ENCODE measurements at places on chromosomes 4 and X.

- no peak for DNase-seq
These were observed 387.5 kb upstream of the PPP1R2C start for GRCh38 chrX:43165343-43165920.

GRCh38 chr4:4730249-4730648, 129.2 kb upstream of the MSX1 start:
- no peak for DNase-seq

GRCh38 chr4:94469221-94469784, 17.6 kb downstream of the PDLIM5 start:
- no peak for DNase-seq

DNA sequence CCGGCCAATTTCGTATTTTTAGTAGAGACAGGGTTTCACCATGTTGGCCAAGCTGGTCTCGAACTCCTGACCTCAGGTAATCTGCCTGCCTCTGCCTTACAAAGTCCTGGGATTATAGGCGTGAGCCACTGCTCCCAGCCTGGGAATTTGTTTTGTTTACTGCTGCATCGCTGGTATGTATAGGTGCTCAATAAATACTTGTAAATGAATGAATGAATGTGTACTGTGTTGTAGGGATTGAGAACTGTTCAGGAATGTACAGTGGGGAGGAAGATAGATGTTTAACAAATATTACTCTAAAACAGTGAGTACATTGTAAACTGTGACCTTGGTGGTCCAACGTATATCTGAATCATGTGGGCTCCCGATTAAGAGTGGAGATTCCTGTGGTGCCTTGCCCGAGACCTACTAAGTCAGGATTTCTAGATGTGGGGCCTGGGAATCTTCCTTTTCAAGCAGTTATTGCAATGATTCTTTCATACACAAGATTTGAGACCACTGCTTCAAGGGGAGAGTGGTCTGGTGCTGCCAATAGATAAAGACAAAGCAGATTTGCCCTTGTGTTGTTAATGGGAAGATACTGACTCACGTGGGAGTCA, 41.0 kb downstream of the WWC2 start:
- no peak for DNase-seq

DNA sequence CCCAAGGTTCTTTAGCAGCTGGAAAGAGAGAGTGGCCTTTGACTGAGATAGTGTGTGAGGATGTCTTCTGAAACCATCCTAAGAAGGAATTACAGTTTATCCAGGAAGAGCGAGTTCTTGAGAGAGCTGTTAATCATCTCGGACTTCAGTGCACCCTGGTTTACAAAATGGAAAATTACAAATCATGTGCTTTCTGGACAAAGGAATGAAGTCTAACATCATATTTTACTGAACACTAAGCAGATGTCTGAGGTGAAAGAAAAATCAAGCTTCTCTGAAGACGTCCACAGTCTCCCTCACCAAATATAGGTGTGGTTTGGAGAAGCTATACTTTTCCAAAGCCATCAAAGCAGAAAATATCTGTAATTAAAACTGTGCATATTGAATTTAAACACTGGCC, 30.8 kb upstream of the CYP2U1 start:
- DNase-seq = no peak

DNA sequence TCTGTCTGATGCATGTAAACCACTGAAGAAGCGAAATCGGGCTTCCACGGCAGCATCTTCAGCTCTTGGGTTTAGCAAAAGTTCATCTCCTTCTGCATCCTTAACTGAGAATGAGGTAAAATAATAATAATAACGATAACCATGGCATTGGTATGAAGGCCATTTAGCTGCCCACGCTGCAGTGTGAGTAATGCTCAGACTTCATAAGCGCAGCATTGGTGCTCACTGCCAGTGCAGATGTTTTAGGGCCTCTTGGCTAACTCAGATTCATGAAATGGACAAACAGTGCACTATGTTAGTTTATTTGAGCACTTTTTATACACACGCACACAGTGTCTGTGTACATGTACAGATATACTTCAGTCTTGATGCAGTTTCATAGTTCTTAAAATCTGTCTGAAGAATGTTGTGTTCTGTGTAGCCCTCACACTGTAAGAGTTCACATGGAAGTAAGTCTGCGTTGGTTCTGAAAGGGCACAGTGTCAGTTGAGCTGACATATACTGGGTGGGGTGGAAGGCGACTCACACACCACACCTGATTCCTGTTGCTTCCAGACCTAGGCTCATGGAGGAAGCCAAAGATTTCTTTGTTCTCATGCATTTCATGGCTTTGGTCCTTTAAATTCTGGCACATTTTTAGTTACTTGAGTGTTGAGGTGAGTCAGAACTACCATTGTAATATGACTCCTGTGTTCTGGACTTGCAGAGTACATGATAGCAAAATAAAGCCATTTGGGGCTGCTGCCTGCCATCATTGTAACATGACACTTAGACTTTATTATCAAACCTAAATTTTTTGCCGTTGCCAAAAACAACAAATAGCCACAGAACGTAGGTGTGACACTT, 68.7 kb downstream of the NSD2 start:
- no peak for DNase-seq

GRCh38 chr4:3285558-3286334, 7.1 kb upstream of the RGS12 start:
- no peak for DNase-seq

- no peak for DNase-seq
These were observed 2.7 kb upstream of the ASB5 start for GRCh38 chr4:176271749-176272148.

- no peak for DNase-seq
These were observed 796.1 kb upstream of the ADGRL3 start for GRCh38 chr4:60404027-60404426.

DNA sequence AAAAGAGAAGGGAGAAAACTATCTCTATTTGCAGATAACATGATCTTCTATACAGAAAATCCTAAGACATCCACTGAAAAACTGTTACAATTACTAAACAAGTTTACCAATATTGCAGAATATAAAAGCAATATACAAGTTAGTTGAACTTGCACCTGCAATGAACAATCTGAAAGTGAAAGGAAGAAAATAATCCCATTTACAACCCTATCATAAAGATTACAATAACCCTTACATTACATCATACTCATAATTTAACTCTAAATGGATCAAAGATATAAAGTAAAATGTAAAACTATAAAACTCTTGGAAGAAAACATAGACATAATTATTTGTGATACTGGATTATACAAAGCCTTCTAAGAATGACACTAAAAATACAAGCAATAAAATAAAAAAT, 77.2 kb downstream of the GSTCD start:
- no peak for DNase-seq

DNA sequence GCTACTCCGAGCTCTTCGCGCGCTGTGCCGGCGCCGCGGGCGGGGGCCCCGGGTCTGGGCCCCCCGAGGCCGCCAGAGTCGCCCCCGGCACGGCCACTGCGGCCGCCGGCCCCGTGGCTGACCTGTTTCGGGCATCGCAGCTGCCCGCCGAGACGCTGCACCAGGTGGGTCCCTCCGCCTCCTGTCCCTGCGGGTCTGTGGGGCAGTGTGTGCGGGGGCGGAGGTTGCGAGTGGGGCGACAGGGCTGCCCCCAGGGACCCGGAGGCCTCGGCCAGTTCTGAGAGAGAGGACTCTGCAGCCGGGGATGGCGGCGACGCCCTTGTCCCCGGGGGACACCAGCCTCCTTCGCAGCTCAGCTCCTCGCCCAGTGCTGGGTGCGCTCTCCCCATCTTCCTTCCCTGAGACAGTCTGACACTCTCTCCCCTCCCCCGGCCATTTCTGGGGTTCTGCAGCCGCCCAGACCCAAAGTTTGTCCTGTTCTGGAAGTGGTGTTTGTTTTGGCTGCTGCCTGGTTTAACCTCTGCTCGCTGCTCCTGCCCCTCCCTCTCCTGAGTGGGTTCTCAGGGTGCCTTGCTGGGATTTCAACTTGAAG, 609 bp downstream of the REPS2 start:
- no peak for DNase-seq

DNA sequence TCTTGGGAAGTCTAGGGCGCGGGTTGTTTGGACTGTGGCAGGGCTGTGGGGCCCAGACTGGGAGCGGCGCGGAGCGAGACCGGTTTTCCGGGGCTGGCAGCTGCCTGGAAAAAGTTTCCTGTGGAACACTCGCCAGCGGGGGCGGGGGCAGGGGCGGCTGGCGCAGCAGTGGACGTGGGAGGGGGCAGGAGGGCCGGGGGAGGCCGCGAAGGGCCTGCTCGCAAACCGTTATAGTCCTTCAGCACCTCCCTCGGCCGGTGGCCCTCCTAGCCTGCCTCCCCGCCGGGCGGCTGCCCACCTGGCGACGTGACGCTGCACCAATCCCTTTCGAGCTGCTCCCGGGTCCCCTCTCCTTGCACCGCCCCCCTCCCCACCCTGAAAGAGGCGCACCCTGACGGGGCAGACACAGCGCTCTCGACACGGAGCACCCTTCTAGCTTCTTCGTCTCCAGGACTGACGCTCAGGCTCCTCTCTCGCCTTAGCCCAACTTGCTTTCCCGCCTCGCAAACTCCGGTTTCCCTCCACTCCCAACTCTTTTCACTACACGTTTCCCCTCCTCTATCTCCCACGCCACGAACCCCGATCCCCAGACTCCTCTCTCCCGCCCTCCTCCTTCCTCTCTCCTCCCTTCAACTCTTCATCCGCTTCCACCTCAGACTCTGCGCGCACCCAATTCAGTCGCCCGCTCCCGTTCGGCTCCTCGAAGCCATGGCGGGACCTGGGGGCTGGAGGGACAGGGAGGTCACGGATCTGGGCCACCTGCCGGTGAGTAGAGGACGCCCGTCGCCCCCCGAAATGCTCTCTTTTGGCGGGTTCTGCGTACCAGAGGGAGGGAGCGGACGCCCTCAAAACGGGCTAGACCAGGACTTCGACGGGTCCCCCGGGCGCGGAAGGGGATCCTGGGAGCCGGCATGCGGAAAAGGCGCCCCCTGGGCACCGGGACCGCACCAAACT, at the start of gene NRK:
NRK (plus strand) TSS at position 402 of the 954 bp plus-strand sequence; CDS start at position 709, 307 bp downstream.
- DNase-seq = no peak

GRCh38 chr4:168893807-168894206, 116.2 kb downstream of the CBR4 start:
- no peak for DNase-seq

- no peak for DNase-seq
These were observed 2750.2 kb downstream of the ARAP2 start for GRCh38 chr4:33494150-33494549.

GRCh38 chr4:88725986-88726385, 28.4 kb upstream of the NAP1L5 start:
- no peak for DNase-seq

DNA sequence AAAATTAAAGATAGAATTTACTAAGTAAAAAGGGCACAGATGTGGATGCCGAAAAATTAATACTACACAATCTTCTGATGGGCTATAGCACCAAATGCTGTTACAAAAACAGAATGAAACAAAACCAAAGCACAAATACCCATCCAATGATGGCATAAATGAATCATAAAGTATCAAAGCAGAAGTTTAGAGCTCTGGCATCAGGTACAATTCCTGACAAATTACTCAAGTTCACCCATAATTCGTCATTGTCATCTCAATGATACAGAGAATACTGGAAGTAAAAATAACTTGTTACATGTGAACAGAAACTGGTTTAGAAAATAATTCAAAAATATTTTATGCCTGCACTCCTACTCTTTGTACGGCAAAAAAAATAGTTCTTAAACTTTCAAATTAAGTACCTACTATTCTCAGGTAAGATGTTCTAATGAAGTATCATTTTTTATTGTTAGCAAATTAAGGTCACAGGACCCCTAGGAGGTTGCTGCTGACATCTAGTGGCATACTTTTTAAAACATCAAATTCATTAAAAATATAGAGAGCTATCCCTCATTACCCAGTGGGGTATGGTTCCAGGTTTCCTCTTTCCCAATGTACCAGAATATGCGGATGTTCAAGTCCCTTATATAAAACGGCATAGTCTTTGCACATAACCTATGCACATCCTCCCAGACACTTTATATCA, 126.1 kb downstream of the INPP4B start:
- no peak for DNase-seq

DNA sequence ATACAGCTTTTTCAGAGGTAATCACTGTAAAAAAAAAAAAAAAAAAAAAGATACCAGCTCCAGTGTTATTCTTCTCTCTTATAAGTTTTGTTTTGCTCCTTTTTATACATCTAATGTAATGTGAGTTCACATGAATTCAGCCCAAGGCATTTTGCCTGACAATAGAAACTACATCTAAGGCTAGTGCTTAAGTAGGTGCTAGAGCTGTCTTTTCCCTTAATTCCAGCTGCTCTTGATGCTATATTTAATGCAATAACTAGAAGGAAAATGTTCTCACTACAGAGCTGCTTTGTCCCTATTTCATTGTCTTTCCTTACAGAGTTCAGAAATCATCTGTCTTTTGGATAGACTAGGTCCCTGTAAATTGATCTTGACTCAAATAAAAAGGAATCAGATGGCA, 150.1 kb downstream of the NAA11 start:
- no peak for DNase-seq

- DNase-seq = no peak
These were observed 20.6 kb downstream of the CAMK2D start for GRCh38 chr4:113740857-113741379.

DNA sequence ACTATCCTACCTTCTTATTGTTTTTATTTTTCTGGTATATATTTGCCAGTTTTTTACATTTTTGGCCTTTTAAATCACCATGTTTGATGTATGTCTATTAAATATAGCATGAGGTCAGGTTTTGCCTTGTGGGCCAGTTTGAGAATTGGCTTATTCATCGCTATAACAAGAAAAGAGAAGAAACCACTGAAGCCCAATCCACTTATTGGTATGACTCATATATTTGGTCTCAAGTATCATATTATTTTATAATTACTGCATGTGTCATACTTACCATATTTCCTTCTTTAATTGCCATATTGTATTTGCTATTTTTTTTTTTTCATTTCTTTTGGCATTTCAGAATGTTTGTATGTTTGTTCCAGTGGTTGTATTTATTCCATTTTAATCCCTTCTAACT, 99.3 kb downstream of the IRF2 start:
- DNase-seq = no peak

DNA sequence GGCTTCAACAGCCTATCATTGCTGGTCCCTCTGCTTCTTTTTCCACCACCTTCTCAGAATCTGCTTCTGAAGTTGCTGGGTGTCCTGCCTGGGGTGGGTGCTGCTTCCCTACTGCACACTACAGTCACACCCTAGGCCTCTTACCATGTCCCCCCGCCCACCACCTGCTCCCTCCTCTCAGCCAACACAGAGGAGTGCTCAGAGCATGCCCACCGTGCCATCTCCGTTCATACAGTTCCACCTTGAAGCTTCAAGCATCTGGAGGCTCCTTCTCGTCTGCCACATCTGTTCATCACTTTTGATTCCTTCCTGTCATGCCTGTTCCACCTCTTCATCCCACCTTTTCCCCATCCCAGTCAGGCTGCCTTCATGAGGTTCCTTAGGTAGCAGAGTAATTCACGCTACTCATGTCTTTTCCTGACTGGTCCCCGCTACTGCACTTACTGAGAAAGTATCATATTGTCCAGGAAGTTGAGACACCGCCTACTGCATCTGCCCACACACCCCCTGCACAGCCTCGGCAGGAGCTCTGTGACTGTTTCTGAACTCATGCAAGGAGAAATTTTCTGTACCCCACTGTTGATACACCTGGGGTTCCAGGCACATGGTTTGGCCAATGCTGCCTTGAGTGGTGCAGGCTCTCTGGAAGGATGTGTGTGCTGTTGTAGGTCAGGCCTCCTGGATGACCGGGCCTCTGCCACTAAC, 39.5 kb downstream of the HADH start:
- DNase-seq = no peak
